ENCODE measurements at places on chromosomes 11 and 22. TPM values are rescaled to one million over a fixed set of nuclear protein-coding genes. Genes with fewer than 3 reads are reported as not detected.

MGAT3 gene
- 2.8 TPM for polyA plus RNA-seq

OR8G5 gene
- polyA plus RNA-seq, result not detected

CRKL gene
- 42.6 TPM for polyA plus RNA-seq

SHANK3 gene
- polyA plus RNA-seq, result not detected

TEX12 gene
- polyA plus RNA-seq, result not detected

PKNOX2 gene
- polyA plus RNA-seq, result not detected

SCGB1C1 gene
- polyA plus RNA-seq, result not detected

TTC36 gene
- not detected for polyA plus RNA-seq

VPREB1 gene
- 5.1 TPM for polyA plus RNA-seq

PIWIL4 gene
- polyA plus RNA-seq, result 0.33 TPM

- no peak overlapping the region for H3K4me3 ChIP-seq
- no peaks in the 10 kb centered on the region for H3K27me3 ChIP-seq
- H3K36me3 ChIP-seq, result peaks cover 11% of the 10 kb centered on the region
- no peaks in the 10 kb centered on the region for H3K4me1 ChIP-seq
Measured at GRCh38 chr11:124658501-124658900, 15.0 kb downstream of the SIAE start.

DNA sequence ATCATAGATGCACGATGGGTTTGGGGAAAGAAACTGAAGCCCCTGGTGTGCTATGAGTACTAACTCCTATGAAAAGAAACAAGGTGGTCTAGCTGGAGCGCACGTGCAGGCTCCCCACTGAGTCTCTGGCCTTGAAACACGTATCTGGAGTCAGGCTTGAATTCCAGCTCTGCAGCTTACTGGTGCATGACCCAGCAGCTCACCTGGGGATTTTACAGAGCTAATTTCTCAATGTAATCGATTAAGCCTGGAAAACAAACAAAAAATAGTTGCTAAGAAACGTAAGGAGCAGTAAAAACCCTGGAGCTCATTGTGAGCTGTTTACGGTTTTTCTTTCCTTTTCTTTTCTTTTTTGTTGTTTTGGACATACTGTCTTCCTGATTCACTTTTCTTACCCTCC lies 12.3 kb downstream of the KCNJ1 start:
- H3K27ac ChIP-seq, result no peak overlapping the region
- no peak for DNase-seq
- H3K36me3 ChIP-seq, result no peaks in the 10 kb centered on the region
- H3K4me1 ChIP-seq, result peaks cover 54% of the 10 kb centered on the region
- no peak overlapping the region for H3K4me3 ChIP-seq

GRCh38 chr11:59040607-59041006 lies 45.5 kb upstream of the GLYATL1B start:
- no peak overlapping the region for H3K4me3 ChIP-seq
- no peak overlapping the region for H3K27ac ChIP-seq
- H3K36me3 ChIP-seq, result peaks cover 27% of the 10 kb centered on the region
- DNase-seq, result no peak
- H3K27me3 ChIP-seq, result no peaks in the 10 kb centered on the region

GRCh38 chr11:66768818-66769217 lies 39.8 kb upstream of the SPTBN2 start:
- H3K4me3 ChIP-seq, result no peak overlapping the region
- H3K4me1 ChIP-seq, result peaks cover 13% of the 10 kb centered on the region
- DNase-seq, result no peak

DNA sequence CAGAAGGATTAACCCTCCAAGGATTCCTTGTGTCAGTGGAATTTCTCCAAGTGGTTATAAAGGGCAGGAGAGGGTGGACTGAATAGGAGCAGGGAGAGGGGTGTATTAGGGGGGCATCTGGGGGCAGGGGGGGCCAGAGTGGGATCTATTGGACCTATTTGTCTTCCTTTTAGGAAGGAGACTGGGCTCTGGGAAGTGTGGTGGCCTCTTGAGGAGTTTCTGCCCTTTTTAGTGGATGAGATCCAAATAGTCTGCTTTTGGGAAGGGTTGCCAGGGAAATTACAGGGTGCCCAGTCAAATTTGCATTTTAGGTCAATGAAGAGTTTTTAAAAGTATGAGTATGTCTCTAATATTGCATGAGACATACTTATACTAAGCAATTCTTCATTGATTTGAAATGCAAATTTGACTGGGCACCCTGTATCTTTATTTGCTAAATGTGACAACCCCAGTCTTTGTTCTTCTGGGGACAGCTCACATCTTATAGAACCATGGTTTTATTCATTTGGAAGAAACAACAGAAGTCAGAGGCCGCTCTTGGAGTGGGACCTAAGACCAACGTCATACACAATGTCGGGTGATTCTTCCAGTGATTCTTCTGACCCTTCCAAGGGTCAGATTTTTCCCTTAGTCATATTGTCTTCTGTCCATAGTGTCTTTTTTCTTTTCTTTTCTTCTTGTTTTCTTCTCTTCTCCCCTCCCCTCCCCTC lies 429 bp upstream of the SLC22A6 start:
- no peak for DNase-seq
- peaks cover 31% of the 10 kb centered on the region for H3K27me3 ChIP-seq
- H3K27ac ChIP-seq, result no peak overlapping the region
- H3K4me3 ChIP-seq, result no peak overlapping the region

DNA sequence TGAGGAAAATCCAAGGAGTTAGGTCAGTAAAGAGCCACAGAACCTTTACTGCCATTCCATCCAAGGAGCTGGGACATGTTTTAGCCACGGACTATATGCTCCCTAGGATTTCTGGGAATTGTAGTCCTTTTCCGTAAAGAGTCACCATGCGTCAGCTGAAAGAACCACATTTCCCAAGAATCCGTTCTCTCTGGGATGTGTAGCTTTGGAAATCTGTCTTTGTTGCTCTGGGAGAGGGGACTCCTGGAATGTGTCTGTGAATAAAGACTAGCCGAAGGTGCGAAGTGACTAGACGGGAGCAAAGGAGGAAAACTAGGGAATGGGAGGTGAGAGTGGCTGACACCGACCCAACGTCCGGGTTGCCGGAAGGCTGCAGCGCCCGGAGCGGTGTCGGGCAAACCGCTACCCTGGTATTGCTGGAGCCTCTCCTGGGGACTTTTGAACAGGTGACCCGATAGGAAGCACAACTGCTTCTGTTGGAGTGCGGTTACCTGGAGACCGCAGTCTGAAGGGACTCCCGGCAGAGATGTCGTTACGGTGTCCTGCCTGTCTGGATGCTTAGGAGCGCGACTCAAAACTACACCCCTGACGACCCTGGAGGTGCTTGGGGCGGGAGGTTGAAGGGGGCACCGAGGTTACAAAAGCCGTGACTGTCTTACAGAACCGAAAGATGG lies at the start of gene IFTAP:
TSS of gene IFTAP (plus strand) at position 187 of the 674 bp plus-strand sequence. CDS start 15,602 bp downstream, outside the sequence.
- H3K27me3 ChIP-seq, result peaks cover 35% of the 10 kb centered on the region
- H3K4me3 ChIP-seq, result peak within 1 kb of the TSS; percentile 94
- H3K36me3 ChIP-seq, result no peaks in the 10 kb centered on the region
- peak; percentile 21 for DNase-seq
- H3K4me1 ChIP-seq, result peaks cover 11% of the 10 kb centered on the region

DNA sequence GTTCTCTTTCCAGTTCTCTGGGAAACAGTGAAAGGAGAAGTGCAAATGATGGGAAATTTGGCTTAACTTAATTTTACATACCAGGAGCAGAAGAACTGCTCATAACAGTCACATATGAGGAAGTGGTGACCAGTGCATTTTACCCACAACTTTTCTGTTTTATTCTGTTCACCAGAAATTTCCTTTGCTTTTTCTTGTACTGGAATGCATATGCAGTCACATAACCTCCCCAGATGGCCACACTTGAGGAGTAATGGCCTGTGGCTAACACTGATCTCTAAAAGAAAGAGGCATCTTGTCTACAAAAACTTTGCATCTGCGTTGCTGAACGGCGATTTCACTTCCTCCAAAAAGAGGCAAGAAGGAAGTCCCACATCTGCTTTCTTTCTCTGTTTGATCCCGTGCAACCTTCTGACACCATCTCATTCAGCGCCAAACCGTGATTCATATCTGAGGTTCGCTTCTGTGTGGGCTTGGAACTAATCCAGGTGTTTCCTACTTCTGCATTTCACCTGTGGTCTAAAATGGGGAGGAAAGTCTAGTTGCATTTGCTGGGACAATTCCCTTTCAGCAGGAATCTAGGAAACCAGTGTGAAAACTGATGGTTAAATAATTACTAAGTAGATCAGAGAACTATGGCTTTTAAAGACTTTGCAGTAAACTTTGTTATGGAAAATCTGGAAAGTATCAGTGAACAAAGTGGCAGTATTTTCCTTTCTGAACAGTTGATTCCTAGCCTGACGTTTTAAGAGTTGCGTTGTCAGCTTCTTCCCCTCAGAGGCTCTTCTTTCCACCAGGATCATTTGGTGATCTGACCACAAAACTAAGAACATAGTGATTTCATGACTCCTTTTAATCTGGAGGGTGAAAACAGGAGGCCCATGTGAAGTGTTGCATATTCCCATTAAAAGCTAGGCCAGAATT lies 4.2 kb upstream of the MPEG1 start:
- peak overlapping the region; percentile 67 for H3K4me3 ChIP-seq
- H3K36me3 ChIP-seq, result no peaks in the 10 kb centered on the region
- peak; percentile 92 for DNase-seq
- peak overlapping the region; percentile 100 for H3K27ac ChIP-seq

DNA sequence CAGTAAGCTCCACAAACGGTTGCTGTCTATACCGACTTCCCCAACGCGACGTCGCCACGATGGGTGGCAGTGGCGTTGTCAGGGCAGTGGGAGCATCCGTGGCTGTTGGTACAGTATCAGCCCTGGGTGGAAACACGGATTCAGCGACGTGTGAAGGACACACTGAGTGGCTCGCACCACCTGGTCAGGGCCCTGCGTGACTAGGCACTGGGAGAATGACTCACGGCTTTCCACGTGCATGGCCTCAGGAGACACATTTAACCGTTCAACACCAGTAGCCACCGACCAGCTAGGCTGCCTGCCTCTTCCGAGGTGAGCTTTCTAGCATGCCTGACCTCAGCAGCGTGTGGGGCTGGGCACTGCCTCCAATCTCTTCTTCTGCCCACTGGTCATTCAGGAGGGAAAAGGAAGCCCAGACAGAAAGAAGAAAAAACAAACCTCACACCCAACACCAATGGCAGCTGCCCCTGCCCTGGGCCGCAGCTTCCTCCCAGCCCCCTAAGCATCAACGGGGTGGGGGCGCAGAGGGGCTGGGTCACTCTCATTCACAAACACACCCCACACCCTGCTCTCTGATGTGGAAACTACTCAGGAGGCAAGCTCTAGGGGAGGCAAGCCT lies 59.0 kb downstream of the MYH9 start:
- peak overlapping the region; percentile 76 for H3K4me3 ChIP-seq
- peaks cover 14% of the 10 kb centered on the region for H3K36me3 ChIP-seq
- peak overlapping the region; percentile 94 for H3K27ac ChIP-seq
- H3K4me1 ChIP-seq, result peaks cover 60% of the 10 kb centered on the region

GRCh38 chr11:102559839-102560238 lies 29.3 kb upstream of the MMP7 start:
- no peaks in the 10 kb centered on the region for H3K36me3 ChIP-seq
- DNase-seq, result peak; percentile 42
- peaks cover 43% of the 10 kb centered on the region for H3K4me1 ChIP-seq
- no peaks in the 10 kb centered on the region for H3K27me3 ChIP-seq
- peak overlapping the region; percentile 100 for H3K27ac ChIP-seq

DNA sequence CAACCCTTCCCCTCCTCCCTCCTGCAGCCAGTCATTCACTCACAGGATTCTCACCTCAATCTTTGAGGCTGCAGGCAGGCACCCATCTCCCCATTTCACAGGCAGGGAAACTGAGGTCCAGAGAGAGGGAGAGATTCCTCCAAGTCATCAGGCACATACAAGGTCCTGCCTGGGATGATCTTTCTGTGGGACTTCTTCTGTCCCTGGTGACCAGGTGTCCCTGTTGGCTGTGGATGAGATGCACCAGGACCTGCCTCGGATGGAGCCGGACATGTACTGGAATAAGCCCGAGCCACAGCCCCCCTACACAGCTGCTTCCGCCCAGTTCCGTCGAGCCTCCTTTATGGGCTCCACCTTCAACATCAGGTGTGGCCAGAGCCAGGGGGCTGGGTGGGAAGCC lies 7.8 kb downstream of the FTH1 start:
- H3K4me1 ChIP-seq, result peaks cover 42% of the 10 kb centered on the region
- no peak overlapping the region for H3K4me3 ChIP-seq
- H3K27ac ChIP-seq, result no peak overlapping the region

- H3K27me3 ChIP-seq, result no peaks in the 10 kb centered on the region
- H3K36me3 ChIP-seq, result no peaks in the 10 kb centered on the region
- no peak overlapping the region for H3K27ac ChIP-seq
- no peak for DNase-seq
- H3K4me1 ChIP-seq, result peaks cover 46% of the 10 kb centered on the region
Measured at GRCh38 chr11:64757549-64758329, 2.0 kb downstream of the PYGM start.

DNA sequence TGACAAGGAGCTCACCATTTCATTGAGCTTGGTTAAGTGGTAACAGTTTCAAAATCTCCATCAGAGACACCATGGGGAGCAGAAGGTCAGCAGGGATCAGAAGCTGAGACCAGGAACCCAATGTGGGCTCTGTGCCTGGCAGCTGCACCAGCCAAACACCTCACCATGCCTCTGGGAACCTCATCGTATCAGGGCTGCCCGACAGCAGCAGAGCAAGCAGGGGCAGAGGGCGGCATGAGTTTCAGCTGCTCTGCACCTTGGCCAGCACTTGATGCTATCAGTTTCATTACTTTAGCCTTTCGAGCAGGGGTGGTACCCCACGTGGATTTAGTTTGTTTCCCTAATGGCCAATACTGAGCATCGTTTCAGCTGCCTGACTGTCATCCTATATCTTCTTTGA lies 77.8 kb downstream of the DGCR2 start:
- H3K4me3 ChIP-seq, result no peak overlapping the region
- DNase-seq, result no peak
- no peaks in the 10 kb centered on the region for H3K4me1 ChIP-seq
- no peak overlapping the region for H3K27ac ChIP-seq

All from naive B cell (primary cell).